Central memory CD4-positive, alpha-beta T cell (primary cell): ENCODE measurements at places on chromosomes 7 and 10.

DNA sequence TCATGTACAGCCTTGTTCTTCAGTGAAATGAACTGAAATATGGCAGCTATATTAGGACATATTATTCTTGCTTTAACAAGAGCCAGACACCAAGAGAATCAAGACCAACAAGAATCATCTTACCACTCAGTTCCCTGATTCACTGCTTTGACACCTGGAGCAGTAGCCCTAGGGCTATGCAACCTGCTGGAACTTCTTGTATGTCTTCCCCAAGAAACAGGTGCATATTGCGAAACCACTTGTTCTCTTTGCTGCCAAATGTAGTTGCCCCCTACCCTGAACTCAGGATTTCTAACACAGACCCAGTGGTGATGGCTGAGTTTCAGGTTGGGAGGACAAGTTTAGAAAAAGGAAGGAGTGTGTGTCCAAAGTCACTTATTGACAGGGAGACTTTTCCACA, 46.1 kb downstream of the WIPF3 start:
- DNase-seq: no peak

DNA sequence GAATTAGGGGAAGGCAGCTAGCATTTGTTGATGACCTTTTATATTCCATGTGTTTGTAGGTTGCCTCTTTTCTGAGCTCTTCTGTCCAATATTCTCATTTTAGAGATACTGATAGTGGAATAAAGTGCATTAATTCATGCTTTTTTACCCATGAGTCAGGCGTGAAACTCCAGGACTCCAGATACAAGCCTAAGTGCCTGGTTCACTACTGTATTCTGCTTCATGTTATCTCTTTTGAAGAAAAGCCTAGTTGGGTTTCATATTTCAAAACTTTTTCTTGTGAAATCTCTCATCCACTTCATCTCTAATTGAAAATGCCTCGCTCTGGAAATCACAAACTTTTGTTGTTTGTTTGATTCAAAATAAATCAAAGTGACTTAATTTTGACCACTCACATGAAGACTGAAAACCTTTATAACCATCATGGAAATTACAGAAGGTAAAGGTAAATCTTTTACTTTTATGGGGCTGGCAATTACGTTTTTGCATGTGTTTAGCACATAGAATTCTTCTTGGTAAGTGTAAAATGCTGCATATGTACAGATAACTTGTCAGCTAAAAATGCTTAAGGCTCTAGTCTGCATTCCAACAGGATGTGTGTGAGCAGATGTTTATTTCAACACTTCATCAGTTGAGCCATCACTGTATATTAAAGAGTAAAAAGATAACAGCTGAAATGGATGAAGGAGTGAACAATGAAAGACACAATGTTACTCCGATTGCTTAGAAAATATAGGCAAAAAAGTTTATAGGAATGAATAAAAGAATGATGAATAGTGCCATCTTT, 961.8 kb upstream of the CELF2 start:
- DNase-seq: no peak

DNA sequence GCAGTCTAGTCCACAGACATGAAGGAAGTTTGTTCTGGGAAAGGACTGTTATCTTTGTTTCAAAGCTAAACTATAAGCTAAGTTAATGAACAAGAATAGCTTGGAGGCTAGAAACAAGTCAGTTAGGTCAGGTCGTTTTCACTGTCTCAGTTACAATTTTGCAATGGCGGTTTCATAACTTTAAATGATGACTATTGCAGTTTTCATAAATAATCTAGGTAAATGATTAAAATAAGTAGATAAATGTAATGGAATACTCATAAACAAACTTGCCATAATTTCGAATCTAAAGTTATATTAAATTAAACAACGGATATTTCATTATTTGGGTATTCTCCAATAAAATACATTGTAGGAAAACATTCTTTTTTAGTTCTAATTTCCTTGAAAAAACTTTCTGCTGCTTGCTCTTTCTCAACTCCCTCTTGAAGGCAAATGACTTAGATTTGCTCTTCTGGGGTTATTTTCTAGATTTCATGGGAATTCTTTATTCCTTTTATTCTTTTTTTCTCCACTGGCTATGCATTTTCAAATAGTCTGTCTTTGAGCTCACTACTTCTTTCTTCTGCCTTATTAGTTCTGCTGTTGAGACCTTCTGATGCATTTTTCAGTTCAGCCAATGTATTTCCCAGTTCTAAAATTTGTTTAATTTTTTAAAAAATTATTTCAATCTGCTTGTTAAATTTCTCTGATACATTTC, 103.8 kb upstream of the APBB1IP start:
- no peak for DNase-seq

- no peak for DNase-seq
Observed at GRCh38 chr10:55550236-55550635, 749.2 kb upstream of the PCDH15 start.

- DNase-seq: no peak
Observed at GRCh38 chr10:24279166-24279565, 70.2 kb downstream of the KIAA1217 start.

DNA sequence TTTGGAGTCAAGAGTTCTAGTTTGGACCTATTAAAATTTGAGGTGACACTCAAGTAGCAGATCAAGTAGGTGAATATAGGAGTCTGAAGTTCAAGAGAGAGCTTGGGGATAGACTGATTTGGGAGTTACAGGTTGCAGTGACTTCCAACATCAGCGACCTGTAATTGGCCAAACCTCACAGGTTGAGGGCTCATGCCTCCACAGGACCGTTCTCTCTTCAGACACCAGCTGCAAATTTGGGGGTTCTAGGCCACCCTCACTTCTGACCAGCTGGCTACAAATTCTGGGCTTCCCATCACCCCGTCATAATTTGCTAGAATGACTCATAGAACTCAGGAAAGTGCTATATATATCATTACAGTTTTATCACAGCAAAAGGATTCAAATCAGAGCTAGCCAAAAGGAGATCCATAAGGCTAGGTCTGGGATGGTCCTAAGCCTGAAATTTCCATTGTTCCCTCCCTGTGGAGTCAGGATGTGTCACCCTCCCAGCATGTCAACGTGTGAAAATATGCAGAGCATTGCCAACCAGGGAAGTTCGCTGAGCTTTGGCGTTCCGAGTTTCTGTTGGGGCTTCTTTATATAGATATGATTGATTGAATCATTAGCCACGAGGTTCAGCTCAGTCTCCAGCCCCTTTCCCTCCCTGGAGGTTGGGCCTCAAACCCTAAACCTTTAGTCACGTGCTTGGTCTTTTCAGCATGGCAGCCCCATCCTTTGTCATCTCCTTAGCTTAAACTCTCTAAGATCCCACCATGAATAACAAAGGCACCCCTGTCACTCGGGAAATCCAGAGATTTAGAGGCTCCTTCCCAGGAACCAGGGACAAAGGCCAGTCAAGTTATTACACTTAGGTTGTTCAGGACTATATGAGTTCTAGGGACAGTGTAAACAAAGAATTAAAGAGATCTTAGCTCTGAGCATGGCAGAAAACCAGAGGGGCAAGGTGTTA, 20.7 kb upstream of the ZNF212 start:
- no peak for DNase-seq

DNA sequence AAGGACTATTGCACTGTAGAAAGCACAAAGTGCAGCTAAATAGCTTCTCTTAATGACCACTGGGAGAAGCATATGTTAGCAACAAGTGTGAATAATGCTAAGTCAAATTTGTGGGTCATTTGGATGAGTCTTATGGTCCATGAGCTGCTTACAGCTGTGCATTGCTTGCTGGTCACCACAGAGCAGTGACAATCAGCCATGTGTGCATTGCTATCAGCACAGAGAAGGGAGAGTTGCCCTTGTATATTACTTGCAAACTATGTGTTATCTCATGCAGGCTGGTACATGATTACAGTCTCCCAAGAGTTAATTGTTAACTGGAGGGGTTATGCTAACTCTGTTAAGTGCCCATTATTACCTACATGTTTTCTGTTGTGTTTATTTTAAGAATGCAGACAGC, 25.7 kb downstream of the MRPS33 start:
- no peak for DNase-seq

DNA sequence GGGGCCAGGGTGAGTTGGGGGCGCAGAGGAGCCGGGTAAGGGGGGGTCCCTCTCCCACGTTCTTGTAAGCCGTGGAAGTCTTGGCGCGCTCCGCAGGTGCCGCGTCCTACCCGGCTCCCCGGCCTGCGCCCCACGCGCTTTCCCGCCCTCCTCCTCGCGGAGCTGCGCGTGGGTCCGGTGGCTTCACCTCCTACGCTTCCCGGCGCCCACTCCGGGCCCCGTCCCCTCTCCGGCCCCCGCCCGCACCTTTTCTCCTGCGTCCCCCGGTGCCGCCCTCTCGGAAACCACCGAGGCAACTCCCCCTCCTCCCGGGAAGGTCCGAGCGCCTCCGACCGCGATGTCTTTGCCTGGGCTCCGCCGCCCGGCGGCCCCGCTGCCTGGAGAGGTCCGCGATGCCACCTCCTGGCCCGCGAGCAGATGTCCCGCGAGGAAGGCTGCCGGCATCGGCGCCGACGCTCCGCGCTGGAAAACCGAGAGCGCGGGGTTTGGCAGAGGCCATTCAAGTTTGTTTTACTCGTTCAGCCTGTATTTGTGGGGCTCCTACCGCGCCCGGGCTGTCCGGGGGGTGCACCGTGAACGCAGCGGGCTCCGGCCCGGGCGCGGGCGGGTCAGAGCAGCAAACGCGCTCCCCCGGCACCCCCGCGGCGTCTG, 2.4 kb upstream of the NKX6-2 start:
- DNase-seq: no peak

- no peak for DNase-seq
Observed at GRCh38 chr7:159099711-159100231, 44.9 kb downstream of the VIPR2 start.

- no peak for DNase-seq
Observed at GRCh38 chr10:65559369-65559768, 1366.5 kb upstream of the LRRTM3 start.

DNA sequence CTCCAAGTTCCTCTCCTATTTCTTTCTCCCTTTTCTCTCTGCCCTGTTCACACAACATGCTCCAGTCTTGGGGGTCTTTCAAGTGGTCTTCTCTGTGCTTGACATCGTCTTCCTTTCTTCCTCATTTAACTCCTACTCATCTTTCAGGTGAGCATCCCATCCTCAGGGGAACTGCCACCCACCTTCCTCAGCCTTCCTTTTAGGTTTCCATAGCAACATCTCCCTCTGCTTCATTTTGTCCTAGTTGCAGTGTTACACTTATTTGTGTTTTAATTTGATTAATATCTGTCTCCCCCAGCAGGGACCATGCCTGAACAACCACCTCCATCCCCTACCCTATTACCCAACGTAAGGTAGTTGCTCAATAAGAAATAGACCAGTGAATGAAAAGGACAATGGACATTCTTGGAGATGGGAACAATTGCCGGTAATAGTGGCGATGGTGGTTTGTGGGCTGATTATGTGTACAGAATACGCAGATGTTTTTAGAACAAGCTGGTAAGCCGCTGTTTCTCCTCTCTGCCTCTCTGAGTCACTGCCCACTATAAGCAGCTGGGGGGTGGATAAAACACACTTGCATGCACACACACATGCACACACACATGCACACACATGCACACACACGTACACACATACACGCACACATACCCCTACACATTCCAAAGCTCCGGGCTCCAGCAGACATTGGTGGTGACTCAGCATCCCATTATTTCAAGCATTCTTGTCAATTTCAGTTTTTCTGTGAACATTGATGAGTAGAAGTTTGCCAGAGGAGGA, 251.6 kb downstream of the GATA3 start:
- no peak for DNase-seq

GRCh38 chr7:117157241-117158209, 165.3 kb downstream of the WNT2 start:
- DNase-seq: no peak

DNA sequence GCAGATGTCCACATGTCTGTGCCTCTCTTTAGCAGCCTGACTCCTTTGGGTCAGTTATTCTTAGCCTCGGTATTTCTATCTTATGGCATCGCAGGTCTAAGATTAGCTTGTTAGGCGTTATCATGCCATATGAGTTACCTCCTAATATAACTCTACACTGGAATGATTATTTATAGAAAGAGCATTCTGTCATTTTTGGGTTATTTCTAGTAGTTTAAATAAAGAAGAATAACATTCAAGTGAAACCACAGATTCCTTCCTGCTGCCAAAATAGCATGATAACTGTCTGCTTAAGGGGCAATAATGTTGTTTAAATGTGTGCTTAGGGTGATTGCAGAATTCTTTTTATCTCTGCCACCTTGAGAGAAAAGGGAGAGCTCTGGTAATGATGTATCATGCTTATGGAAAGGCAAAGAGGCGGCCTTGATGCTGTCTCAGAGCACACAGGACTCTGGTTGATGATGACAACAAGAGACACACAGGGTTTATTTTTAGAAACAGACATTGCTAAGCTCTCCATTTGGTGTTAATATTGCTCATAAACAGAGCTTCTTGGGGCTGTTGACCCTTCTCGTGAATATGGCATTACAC, 10.4 kb downstream of the HDAC9 start:
- DNase-seq: no peak

- no peak for DNase-seq
Observed at GRCh38 chr10:95755511-95756004, 405 bp upstream of the ENTPD1 start.

DNA sequence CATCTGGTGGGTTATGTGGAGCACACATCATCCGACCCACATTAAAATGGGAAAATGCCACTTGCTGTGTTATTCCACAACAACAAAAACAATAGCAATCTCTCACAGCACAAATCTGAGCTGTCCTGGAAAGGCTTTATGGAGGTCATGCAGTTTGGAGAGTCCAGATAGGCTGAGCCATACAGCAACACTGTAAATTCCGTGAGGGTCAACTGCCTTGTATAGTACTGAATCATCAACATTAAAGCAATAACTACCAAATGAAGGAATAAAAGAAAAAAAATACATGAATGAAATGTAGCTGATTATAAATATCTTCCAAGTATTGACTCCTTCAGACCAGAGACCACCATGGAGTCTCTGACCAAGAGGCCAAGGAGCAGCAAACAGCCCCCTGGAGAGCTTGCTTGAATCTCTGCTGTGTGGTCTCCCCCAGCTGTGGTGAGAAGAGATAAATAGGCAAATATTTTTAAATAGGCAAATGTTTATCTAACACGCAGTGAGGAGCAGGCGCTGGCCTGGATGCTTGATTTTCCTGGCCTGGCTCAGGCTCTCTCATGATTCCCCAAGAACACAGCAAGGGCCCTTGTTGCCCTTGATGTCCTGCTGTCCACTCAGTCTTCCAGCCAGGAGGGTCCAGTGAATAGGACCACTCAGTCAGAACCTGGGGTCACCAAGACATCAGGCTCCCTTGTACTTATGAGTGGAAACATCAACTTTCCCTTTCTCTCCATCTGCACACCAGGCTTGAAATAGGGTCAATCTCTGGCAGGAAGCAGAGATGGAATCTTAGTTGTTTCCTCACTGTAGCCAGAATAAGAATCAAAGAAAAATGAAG, 1021.3 kb downstream of the XPNPEP1 start:
- no peak for DNase-seq

DNA sequence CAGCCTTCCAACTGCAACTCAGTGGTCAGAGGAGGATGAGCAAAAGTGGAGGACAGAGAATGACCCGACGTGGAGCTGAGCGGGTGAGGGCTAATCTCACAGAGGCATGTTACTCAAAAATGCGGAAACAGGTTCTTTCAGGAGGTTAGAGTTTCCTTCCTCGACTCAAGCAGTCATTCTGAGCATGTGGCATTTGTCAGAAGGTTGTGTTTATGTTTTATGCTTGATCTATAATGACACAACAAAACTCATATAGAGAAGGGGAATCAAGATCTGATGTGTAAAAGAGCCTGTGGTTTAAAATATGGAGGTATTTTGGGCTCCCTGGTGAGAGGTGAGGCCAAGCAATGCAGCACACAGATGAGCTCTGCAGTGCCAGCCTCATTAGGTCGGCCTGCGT, 311.4 kb downstream of the ADARB2 start:
- no peak for DNase-seq

GRCh38 chr7:15932318-15932717, 245.8 kb upstream of the MEOX2 start:
- DNase-seq: no peak
